Foreskin keratinocyte (primary cell): ENCODE measurements at places on chromosomes 2 and 18.

- DNase-seq: no peak
These were observed 19.8 kb downstream of the NEMP2 start for GRCh38 chr2:190514676-190515075.

GRCh38 chr2:95389245-95390119 lies 13.0 kb upstream of the FAHD2A start:
- DNase-seq: peak; percentile 32

- DNase-seq: no peak
These were observed 157.1 kb downstream of the COL6A3 start for GRCh38 chr2:237256887-237257286.

DNA sequence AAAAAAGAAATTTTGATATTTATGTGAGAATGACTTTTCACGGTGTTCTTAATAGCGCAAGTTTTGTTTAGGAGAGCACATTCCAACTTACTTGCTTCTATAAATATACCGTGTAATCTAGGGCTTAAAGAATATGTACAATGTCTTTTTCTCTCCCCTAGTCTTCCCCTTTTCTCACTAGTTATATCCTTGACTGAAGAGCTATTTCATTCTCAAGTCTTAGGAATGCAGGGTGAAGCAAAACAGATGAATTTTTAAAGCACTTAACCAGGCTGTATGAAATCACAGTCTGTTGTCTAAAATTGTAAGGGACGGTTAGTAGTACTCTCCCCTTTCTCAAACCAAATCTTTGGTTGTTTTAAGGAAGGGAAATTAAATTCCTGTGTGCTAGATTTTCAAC lies 29.6 kb upstream of the SLC30A6 start:
- DNase-seq: no peak

DNA sequence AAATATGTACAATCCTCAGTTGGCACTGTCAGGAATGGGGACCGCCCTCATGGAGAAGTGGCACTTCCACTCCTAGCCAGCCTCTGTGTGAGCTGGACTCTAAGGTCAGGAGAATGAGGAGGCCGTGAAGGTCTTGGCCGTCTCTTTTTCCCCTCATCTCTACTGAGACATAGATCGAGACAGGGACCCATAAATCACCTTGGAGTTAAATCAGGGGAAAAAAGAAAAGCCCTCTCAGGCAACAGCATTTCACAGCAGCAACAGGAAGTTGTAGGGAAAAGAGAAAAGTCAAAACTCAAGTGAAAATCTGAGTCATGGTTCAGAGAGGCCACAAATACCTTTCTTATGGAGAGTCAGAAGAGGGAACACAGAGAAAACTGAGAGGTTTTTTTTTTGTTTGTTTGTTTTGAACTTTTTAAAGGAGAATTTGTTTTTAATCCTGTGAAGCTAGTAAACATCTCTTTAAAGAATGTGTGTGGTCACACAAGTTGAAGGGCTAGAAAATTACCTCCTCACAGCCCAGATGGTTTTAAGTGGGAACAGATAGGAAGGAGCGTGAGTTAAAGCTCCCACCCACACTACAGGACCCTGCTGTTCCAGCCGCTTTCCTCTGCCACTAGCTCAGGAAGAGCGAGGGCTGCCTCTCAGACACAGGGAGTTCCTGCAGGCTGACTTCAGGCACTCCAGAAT lies 30.6 kb upstream of the CYP1B1 start:
- peak; percentile 62 for DNase-seq

GRCh38 chr2:1628893-1629292 lies 115.4 kb downstream of the PXDN start:
- no peak for DNase-seq

DNA sequence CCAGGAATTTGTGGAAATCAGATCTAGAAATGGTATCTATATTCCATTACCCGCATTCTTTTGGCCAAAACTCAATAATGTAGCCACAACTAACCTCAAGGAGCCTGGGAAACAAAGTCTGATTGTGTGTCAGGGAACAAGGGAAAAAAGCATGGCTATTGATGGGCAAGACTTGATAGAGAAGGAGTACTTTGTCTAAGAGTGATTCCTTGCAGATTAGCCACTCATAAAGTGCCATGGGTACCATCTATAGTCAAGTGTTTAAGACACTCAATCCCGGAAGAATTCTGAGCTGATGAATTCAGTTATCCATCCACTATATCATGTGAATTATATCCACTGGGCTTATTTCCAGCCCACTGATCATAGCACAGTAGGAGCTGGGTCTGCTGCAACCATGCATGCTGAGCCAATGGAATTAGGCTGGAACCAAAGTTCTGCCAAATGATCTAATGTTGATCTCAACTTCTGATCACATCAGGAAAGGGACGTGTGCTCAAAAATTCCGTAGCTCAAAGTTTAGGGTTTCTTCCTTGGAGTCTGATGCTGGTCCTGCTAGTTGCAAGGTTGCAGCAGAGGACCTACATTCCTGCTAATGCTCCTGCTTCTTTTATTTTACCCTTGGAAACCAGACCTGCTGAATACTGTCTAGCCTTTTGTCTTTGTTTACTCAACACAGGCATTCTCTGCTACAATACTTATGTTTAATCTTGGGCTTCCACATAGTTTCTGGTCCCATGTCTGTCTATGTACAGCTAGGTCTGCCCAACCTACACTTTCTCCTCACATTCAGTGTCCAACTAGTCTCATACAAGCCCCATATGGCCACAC lies 629.7 kb downstream of the IRS1 start:
- DNase-seq: no peak

GRCh38 chr2:124996406-124996805 lies 971.3 kb downstream of the CNTNAP5 start:
- DNase-seq: no peak

GRCh38 chr2:198639580-198639979 lies 818.2 kb downstream of the SATB2 start:
- DNase-seq: no peak

GRCh38 chr2:181632733-181633401 lies 24.0 kb downstream of the CERKL start:
- DNase-seq: no peak

- DNase-seq: peak; percentile 43
These were observed 101.7 kb upstream of the PGAP1 start for GRCh38 chr2:197028230-197028629.

GRCh38 chr2:48362515-48362914 lies 167.4 kb upstream of the STON1 start:
- no peak for DNase-seq

DNA sequence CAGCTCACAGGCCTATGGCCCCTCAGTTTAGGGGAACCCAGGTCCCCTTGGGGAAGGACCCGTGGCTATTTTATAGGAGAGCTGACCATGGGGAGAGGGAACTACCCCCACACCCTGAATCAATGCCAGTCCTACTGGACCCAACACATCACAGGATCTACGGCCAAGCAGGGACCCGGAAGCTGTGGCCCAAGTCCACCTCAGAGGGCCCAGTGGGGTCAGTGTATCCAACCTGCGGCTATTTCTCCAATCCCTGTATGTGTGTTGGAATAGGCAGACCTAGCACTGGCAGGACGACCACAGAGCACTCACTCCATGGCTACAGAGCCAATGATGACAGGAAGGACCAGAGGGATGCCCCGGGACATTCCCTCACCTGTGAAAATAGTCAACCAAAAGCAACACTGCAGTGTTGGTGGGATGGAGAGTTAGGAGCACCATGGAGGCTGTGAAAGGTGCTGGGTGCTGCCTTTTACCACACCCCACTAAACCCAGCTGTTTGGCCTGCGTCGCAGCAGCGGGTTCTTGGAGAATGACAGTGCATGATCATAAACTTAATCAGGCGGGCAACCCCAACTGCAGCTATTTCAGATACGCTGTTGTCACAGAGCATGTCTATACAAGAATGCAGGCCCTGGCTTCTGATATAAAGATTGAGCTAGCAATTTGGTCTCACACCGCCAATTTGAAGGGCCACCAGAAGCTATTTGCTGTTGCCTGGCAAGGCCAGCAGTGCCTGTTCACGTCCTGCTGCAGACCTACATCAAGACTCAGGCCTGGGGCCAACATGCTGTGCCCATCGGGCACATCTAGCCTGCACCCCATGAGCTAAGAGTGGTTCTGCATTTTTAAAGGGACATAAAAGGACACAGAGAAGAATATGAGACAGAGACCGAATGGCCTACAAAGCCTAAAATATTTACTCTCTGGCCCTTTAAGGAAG lies 110.4 kb downstream of the EIPR1 start:
- peak; percentile 21 for DNase-seq

DNA sequence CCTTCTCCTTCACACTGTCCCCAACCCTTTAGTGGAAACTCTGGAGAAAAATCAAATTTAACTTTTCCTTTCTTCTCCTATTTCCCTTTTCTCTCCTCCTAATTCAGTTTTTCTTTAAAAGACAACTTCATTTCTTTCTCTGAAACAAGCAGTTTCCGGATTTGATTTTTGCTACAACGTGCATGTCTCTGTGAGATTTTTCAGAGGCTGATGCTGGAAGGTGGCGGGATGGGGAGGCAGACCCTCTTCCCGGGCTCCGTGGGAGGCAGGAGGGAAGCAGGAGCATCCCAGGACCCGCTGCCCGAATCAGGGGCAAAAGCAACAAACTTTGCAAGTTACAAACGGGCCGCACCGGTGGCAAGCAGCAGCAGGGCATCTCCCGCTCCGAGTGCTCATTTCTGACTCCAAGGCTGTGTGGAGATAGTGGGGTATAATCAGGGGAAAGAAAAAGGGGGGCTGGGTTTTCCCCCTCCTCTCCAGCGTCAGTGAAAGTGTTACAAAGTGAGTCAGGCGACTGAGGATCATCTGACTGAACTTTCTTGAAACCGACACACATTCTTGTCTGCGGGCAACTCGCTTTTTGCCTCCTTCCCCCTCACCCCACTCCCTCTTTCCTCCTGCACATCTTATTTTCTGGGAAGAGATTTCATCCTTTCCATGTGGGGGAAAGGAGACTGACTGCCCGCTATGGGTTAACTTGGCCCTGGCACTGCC lies 6.4 kb downstream of the ZEB2 start:
- no peak for DNase-seq

GRCh38 chr2:120567128-120567527 lies 168.5 kb upstream of the GLI2 start:
- no peak for DNase-seq

- no peak for DNase-seq
These were observed 251.1 kb downstream of the TRIB2 start for GRCh38 chr2:12967804-12968203.

DNA sequence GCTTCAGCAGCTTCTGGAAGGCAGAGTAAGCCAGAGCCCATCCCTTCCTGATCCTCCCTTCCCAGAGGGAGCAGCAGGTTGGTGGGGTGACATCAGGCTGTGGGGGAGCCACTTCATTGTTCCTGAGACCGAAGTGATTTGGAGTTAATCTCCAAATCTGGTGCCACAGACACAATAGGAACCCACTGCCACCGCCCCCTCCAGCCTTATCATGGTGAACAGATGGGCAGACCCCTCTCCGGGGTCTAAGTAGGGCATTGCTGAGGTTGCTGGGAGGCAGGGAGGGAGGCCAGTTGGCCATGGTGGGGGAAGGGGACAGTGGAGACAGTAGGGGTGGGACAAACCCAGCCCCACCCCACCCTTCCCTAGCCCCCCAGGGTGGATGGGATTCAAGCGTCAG lies 25.6 kb upstream of the SLC35F6 start:
- no peak for DNase-seq

- DNase-seq: no peak
These were observed 77.1 kb downstream of the MYO5B start for GRCh38 chr18:50117863-50118262.

DNA sequence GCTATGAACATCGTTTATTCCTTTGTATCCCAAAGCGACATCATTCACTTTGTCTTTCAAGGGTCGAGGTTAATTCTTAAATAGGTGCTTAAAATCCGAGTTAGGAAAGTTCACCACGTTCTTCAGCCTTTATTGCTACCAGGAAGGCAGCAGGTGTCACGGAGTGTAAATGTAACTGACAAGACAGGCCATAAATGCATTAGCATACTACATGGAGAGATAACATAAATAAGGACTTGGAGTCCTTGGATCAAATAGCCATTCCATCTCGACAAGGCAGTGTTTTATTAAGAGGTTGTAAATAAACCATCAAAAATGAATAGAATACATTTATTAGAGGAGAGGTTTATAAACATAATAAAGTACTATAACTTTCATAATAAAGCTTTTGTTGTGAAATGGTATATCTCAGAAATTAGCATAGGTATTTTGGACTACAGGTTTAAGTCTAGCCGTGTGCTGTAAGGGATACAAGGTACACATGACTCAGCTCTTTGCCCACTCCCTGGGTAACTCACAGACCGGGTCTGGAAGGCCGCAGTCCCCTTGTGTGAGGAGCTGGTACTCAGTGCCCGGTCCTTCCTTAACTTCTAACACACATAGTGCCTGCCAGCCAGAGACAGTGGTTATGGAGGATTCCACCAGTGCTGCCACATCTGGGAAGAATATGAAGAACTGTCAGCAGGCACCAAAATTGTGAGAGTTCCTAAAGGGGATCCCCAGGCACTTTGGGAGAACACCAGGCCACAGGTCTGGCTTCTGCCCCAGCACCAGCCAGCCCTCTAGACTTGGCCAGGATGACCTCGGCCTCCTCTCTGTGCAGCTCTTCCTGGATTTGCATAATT lies 29.4 kb downstream of the CAPN13 start:
- no peak for DNase-seq

- no peak for DNase-seq
These were observed 291.4 kb downstream of the THSD7B start for GRCh38 chr2:137056704-137057103.

- no peak for DNase-seq
These were observed at the start of gene MFSD2B for GRCh38 chr2:24009680-24010476. Gene MFSD2B, plus strand, starts transcription at chr2:24010085. Its CDS starts 12 bp downstream, at chr2:24010097.

DNA sequence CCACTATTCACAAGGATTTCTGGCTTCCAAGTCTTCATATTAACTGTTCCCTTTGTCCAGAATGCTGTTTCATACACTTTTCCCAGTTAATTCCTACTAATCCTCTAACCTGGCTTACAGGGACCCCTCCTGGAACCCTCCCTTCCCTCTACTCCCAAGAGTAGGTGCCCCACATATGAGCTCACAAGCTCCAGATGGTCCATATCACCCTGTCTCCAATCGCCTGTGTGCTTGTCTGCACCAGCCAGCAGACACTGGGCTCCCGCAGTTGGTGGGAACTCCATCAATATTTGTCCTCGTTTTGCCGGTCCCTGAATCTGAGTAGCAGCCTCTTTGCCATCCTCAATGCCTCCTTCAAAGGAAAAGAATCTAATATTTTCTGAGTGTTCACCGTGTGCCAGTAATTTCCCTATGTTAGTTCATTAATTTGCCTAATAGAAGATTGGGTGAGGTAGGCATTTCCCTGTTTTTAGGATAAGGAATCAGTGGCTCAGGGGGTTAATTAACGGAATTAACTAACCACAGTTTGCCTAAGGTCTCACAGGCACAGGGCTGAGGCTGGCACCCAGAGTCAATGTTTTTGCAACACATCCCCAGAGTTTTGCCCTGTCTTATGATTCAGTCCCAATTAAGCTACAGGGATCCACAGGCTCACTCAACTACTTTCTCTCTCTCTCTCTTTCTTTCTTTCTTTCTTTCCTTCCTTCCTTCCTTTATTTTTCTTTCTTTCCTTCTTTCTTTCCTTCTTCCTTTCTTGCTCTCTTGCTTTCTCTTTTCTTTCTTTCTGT lies 141.6 kb upstream of the CYP1B1 start:
- DNase-seq: no peak

- no peak for DNase-seq
These were observed 606.5 kb upstream of the GYPC start for GRCh38 chr2:126049461-126049860.

- no peak for DNase-seq
These were observed 143.6 kb downstream of the SPHKAP start for GRCh38 chr2:228037915-228038314.

GRCh38 chr18:64474773-64475172 lies 325.9 kb upstream of the LINC00305 start:
- no peak for DNase-seq

GRCh38 chr2:161204846-161205245 lies 44.6 kb downstream of the TANK start:
- DNase-seq: no peak

- no peak for DNase-seq
These were observed 510.9 kb upstream of the CELF4 start for GRCh38 chr18:38076346-38077070.
